ENCODE measurements at places on chromosomes 2 and 18. TPM values are rescaled to one million over a fixed set of nuclear protein-coding genes. Genes with fewer than 3 reads are reported as not detected.

- no peaks in the 10 kb centered on the region for H3K36me3 ChIP-seq
- no peaks in the 10 kb centered on the region for H3K4me1 ChIP-seq
- no peak for DNase-seq
- H3K27me3 ChIP-seq: no peaks in the 10 kb centered on the region
Measured at GRCh38 chr18:41150316-41150715, 804.7 kb upstream of the PIK3C3 start.

DNA sequence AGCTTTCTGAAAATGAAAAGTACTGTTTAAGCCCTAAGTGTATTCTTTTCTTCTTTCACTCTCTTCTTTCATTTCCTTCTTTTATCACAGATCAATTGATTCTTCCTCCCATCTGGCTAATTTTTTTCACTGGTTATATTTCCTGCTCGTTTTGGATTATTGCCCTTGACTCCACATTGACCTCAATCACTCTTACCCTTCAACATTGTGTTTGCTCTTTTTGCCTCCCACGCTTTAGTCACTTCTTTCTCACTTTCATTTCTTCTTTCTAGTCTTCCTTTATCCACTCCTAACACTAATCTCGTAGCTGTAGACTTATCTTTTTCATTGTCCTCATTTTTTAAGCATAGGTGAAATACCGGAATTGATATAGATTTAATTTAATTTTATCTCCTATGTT, 320.3 kb upstream of the VRK2 start:
- no peaks in the 10 kb centered on the region for H3K4me1 ChIP-seq
- H3K36me3 ChIP-seq: no peaks in the 10 kb centered on the region
- no peak for DNase-seq
- no peaks in the 10 kb centered on the region for H3K27me3 ChIP-seq

DNA sequence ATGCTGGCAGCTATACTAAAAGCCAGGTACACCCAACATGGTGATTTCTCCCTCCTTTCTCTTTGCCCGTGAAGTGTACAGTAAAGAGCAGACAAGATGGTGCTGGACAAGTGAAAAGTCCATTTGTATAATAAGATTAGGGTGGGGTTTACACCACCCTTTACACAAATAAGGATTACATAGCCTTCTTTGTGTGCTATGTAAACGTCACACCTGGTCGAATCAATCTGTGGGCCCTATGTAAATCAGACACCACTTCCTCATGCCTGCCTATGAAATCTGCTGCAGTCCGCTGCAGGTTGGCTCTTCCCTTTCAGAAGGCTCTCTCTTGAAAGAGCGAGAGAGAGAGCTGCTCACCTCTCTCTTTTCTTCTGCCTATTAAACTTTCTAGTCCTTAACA, 1054.3 kb upstream of the SLC39A10 start:
- H3K4me1 ChIP-seq: no peaks in the 10 kb centered on the region
- DNase-seq: no peak
- no peaks in the 10 kb centered on the region for H3K27me3 ChIP-seq
- no peak overlapping the region for H3K4me3 ChIP-seq

DNA sequence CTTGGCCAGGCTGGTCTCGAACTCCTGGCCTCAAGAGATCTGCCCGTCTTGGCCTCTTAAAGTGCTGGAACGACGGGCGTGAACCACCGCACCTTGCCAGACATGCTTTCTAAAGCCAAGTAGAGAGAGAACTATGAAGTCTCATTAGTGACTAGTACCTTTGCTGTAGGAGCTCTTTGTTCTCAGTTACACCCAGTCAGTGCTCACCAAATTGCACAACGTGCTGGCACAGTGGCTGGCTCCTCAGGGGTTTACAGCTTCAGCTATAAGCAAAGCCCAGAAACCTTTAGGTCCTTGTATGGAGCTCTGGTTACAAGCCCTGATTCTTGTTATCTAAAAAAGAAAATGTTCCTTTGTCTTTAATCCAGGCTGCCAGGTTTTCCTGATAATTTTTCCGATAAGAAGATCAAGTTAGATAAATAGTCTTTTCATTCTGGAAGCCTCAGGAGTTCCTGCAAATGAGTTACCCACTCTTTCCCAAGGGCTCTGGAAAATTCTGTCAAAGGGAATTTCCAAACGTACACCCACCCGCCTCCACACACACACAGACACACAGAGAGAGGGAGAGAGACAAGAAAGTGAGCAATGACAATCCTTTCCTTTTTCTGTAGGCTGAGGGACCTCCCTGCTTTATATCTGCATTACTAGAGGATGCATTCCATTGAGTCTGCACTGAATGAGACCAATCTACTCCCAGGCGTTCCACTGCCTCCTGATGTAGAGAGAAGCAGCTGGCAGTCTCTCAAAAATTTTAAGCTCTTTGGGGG, 100.2 kb upstream of the CSRNP3 start:
- H3K27ac ChIP-seq: no peak overlapping the region
- H3K4me3 ChIP-seq: no peak overlapping the region
- DNase-seq: no peak

DNA sequence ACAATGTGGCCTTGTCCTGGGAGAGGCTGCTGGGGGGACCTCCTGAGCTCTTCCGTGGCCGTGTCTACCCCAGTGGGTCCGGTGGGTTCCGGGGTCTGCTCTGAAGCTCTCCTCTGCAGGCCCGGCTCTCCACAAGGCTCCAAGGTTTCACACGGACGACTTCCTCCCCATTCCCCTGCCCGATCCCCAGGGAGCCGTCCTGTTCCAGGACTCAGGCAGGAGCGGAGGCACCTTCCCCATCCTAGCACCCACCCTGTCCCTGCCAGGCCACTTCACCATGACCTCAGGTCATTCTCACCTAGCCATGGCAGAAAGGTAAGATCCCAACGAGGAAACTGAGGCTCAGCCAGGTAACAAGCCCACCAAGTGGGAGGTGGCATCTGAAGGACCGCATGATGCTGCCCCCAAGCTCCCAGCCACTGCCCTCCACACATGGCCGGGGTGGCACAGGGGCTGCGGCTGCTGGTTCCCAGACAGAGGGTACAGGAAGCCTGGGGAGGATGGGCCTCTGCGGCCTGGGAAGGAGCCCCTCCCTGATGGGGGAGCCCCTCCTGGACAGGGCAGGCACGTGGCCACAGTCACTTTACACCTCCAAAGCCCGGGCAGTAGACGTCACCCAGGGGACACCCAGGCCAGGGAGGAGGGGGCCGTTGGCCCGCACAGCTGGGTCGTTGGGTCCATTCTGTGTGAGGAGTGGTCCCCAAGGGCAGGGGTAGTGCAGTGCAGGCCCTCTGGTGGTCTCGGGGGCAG, 274.0 kb downstream of the NDUFA10 start:
- H3K4me1 ChIP-seq: peaks cover 23% of the 10 kb centered on the region
- no peak overlapping the region for H3K27ac ChIP-seq
- H3K36me3 ChIP-seq: no peaks in the 10 kb centered on the region
- H3K27me3 ChIP-seq: no peaks in the 10 kb centered on the region
- no peak for DNase-seq

GRCh38 chr2:20065885-20066602, 14.6 kb upstream of the LAPTM4A start:
- peak; percentile 57 for DNase-seq
- peaks cover 7% of the 10 kb centered on the region for H3K4me1 ChIP-seq
- H3K27me3 ChIP-seq: no peaks in the 10 kb centered on the region
- no peak overlapping the region for H3K27ac ChIP-seq

GRCh38 chr2:29314816-29315571, 199.8 kb downstream of the CLIP4 start:
- H3K36me3 ChIP-seq: no peaks in the 10 kb centered on the region
- peaks cover 65% of the 10 kb centered on the region for H3K4me1 ChIP-seq
- H3K27ac ChIP-seq: peak overlapping the region; percentile 83

DNA sequence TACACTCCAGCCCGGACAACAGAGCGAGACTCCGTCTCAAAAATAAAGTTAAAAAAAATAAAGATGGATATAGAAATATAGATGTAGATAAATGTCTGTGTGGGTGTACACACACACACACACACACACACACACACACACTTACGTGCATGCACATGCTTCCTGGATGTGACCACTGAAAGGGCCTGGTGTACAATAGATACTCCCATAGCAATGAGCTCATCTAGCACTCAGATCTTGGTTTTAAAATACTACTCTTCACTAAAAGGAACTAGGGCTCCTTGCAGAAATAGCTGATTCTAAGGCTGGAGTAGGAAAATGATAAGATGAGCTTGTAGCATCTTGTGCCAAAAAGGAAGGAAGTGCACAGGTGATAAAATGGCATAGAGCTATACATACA, 39.1 kb downstream of the ROCK2 start:
- DNase-seq: no peak
- no peak overlapping the region for H3K4me3 ChIP-seq
- H3K27me3 ChIP-seq: no peaks in the 10 kb centered on the region

The CRACDL gene
- polyA plus RNA-seq: 0.28 TPM

- DNase-seq: no peak
- no peak overlapping the region for H3K4me3 ChIP-seq
- H3K27ac ChIP-seq: peak overlapping the region; percentile 27
- H3K36me3 ChIP-seq: peaks cover 63% of the 10 kb centered on the region
Measured at GRCh38 chr2:208320686-208321085, 54.6 kb downstream of the PIKFYVE start.

GRCh38 chr2:177242121-177242987, 22.2 kb downstream of the NFE2L2 start:
- peak; percentile 73 for DNase-seq
- H3K4me3 ChIP-seq: no peak overlapping the region
- no peaks in the 10 kb centered on the region for H3K36me3 ChIP-seq
- peak overlapping the region; percentile 83 for H3K27ac ChIP-seq
- peaks cover 96% of the 10 kb centered on the region for H3K4me1 ChIP-seq
- no peaks in the 10 kb centered on the region for H3K27me3 ChIP-seq

DNA sequence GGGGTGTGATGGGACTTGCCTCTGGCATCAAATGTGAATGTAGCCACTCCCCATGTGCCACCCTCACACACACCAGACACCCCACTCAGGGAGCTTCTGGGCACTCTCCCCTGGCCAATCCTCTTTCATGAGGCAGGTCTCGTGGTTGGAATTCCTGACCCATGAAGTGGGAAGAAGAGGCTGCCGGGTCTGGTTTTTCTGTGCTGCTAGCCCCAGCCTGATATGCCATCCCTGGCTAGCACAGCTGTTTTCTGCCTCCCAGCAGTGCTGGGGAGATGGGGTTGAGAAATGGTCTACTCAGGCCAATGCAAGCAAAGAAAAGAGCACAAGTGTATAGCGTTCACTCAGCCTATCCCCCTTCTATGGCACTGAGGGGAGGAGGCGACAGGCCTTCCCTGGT, 1.2 kb upstream of the C2orf72 start:
- H3K4me3 ChIP-seq: no peak overlapping the region
- no peaks in the 10 kb centered on the region for H3K36me3 ChIP-seq
- H3K27ac ChIP-seq: no peak overlapping the region
- peaks cover 36% of the 10 kb centered on the region for H3K27me3 ChIP-seq
- H3K4me1 ChIP-seq: no peaks in the 10 kb centered on the region

- DNase-seq: no peak
- peaks cover 93% of the 10 kb centered on the region for H3K27me3 ChIP-seq
- H3K4me1 ChIP-seq: peaks cover 26% of the 10 kb centered on the region
- H3K4me3 ChIP-seq: no peak overlapping the region
- no peaks in the 10 kb centered on the region for H3K36me3 ChIP-seq
- H3K27ac ChIP-seq: no peak overlapping the region
Measured at GRCh38 chr2:72919414-72920317, 2.3 kb downstream of the EMX1 start.

DNA sequence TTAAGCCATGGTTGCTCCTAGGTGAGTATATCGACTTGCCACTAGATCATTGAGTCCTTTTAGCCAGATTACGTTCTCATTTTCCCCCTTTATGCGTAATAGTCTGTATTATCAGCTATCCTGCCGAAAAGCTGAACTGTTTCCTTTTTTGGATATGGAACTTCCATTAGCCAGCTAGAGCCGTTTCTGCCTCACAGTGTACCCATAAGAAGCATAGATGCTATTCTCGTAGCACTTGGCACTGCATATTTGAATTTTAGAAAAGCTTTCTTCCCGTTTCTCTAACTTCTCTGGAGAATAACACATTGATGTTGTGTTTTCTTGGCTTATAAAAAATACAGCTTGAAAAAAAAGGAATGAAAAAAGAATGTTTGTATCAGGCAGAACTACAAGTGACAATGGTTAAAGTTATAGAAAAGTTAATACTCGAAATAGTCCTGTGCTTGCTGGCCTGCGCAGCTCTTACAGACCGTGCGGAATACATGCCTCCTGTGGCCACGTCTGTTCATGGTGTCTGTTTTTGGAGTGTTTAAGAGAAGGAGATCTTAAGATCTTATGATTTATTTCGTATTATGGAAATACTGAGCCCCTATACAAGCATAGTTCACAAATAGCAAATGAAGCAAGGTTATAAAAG, 710 bp downstream of the DUSP19 start:
- peaks cover 26% of the 10 kb centered on the region for H3K27me3 ChIP-seq
- H3K4me1 ChIP-seq: peaks cover 17% of the 10 kb centered on the region
- peak; percentile 3 for DNase-seq
- peak overlapping the region; percentile 96 for H3K4me3 ChIP-seq
- H3K27ac ChIP-seq: no peak overlapping the region

DNA sequence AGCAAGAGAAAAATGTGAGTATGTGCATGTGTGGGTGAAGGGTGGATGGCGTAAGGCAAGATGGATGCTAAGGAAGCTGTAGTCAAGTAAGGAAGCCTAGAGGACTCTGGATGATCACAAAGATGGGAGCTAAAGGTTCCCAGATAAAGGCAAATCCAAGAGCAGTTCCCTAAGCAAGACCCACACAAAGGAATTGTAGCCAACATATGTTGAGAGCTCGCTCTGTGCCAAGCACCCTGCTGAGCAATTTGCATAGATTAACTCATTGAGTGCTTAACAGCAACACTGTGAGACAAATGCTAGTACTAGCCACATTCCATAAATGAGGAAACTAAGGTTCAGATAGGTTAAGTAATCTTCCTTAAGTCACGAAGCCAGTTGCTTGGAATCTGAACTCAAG, 132.6 kb downstream of the C1D start:
- H3K4me3 ChIP-seq: no peak overlapping the region
- no peaks in the 10 kb centered on the region for H3K27me3 ChIP-seq
- DNase-seq: no peak
- H3K4me1 ChIP-seq: no peaks in the 10 kb centered on the region
- no peak overlapping the region for H3K27ac ChIP-seq
- H3K36me3 ChIP-seq: no peaks in the 10 kb centered on the region

DNA sequence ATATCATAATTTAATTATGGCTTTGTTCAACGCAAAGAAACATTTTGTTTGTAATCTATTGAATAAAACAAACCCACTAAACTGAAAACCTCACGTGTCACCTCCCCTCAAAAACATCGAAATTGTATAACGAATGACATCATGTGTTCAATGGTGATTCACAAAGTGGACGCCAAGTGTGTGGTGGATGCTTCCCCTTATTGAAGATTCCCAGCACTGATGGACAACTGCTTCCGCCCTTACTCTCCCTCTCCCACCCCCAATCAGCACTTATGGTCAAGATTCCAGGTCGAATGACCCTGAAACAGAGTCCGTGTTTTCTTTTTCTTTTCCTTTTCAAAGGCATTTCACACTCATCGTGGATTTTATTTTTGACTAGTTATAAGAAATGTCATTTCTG, 383.0 kb upstream of the SMIM21 start:
- no peaks in the 10 kb centered on the region for H3K27me3 ChIP-seq
- H3K36me3 ChIP-seq: no peaks in the 10 kb centered on the region
- no peaks in the 10 kb centered on the region for H3K4me1 ChIP-seq

The C2orf78 gene
- not detected for polyA plus RNA-seq

GRCh38 chr2:17104454-17104853, 413.8 kb downstream of the RAD51AP2 start:
- H3K4me1 ChIP-seq: no peaks in the 10 kb centered on the region
- no peak overlapping the region for H3K4me3 ChIP-seq
- no peaks in the 10 kb centered on the region for H3K36me3 ChIP-seq
- H3K27me3 ChIP-seq: no peaks in the 10 kb centered on the region

The TTC27 gene
- 3.0 TPM for polyA plus RNA-seq

GRCh38 chr18:13799396-13799795, 24.6 kb upstream of the MC5R start:
- no peak for DNase-seq
- H3K4me3 ChIP-seq: no peak overlapping the region
- H3K27me3 ChIP-seq: peaks cover 41% of the 10 kb centered on the region
- no peaks in the 10 kb centered on the region for H3K36me3 ChIP-seq
- no peaks in the 10 kb centered on the region for H3K4me1 ChIP-seq
- no peak overlapping the region for H3K27ac ChIP-seq
